ENCODE measurements at places on chromosomes 2 and 18.

- DNase-seq, result no peak
Observed at GRCh38 chr18:5250603-5251002, 44.9 kb downstream of the ZBTB14 start.

- DNase-seq, result no peak
Observed at GRCh38 chr2:47237375-47238334, 82.5 kb upstream of the STPG4 start.

DNA sequence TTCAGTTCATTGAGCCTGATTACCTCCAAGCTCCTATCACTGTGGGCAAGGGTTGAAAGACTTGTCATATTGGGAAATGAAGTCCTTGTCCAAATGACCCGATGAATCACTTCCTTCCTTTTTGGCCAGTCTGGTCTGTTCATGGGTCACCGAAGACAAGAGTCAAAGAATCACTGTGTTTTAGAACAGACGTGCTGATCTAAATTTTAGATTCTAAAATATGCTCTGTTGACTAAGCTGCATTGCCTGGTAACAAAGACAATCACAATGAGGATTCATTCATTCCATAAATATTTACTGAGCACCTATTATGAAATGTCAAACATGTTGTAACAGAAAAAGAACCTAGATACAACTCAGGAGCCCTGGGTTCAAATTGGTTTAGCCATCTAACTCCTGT lies 99.4 kb upstream of the RND3 start:
- DNase-seq, result no peak

- no peak for DNase-seq
Observed at GRCh38 chr2:236912326-236913120, 173.2 kb upstream of the COPS8 start.

GRCh38 chr2:12110074-12110473 lies 363.6 kb downstream of the LPIN1 start:
- DNase-seq, result no peak

DNA sequence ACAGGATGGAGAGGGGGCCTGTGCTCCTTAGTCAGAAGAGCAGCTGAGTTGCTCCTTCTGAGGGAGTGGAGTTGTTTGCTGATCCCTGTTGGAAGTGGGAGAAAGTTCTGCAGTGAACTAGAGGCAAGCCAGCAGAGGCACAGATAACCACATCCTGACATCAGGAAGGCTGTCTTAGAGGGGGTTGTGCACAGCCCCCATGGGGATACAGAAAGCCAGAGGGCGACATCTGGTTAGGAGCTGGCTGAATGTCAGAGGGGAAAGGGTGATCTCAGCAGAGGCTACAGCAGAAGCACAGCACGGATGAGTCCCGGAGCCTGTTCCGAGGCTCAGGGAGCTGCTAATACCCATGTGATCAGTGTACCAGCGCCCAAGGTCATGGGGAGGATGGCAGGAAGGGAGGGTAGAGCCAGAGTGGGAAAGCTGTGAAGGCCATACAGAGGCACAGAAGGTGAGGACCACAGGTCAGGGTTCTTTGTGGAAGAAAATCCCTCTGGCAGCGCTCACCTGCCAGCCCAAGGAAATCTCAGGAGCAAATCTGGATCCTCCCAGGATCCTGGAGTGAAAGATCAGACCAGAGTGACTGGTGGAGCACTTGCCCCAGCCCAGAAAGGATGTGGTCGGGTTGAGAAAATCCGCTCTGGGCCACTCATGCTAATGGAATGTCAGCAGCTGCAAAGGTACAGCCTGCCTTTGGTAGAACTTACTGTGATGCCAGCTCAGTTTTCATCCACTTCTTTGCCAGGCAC lies 111.8 kb downstream of the STPG4 start:
- no peak for DNase-seq

DNA sequence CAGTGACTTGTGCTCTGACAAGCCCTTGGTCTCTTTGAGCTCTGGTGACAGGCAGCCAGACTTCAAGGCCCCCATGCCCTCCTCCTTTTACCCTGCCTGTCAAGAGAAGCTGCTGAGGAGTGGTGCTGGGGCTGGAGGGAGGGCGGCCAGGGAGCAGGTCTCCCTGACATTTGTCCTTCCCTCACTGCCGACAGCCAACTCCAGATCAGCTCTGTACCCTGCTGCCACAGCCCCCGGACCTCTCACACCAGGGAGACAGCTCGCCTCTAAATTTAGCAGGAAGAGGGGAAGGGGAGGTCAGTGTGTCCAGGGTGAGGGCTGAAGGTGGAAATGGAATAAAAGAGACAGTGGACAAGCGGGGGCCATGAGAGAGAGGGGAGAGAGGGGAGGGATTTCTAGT lies 155.8 kb downstream of the TDRD15 start:
- DNase-seq, result no peak

GRCh38 chr18:8696749-8697211 lies 8.6 kb upstream of the MTCL1 start:
- DNase-seq, result peak; percentile 59

DNA sequence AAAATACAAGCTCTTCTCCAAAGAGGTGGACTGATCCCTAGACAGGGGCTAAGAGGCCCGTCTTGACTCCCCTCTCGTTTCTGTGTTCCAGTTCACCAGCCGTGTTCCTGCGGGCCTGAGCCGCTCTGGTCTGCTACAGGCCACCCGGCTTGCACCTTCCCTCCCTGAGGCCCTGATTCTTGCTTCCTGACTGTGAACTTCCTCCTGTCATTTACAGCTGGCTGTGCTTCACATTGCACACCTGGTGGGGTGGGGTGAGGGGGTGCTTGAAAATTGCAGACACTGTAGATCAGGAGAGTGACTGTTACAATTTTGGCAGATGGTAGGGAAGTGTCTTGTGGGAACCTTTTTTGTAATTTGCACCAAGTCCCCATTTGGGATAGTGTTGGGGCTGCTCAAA lies 64.4 kb downstream of the TSN start:
- no peak for DNase-seq

- no peak for DNase-seq
Observed at GRCh38 chr18:48409591-48410094, 460 bp upstream of the ZBTB7C start.

GRCh38 chr2:28601616-28602015 lies 105.8 kb downstream of the PLB1 start:
- DNase-seq, result no peak

DNA sequence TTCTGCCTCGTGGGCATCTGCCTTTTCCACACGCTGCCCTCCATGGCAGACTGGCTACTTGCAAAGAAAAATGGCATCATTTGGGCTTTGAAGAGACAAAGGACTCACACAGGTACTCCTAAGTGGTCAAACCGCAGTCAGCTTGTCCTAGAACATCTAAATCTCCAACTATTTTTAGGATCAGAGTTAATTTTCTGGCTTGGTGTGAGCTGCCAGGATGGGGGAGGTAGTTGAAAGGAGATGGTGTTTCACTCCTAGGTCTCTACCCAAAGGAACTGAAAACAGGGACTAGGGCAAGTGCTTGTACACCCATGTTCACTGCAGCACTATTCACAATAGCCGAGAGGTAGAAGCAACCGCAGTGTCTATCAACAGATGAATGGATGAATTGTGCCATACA lies 107.9 kb upstream of the ATL2 start:
- no peak for DNase-seq

DNA sequence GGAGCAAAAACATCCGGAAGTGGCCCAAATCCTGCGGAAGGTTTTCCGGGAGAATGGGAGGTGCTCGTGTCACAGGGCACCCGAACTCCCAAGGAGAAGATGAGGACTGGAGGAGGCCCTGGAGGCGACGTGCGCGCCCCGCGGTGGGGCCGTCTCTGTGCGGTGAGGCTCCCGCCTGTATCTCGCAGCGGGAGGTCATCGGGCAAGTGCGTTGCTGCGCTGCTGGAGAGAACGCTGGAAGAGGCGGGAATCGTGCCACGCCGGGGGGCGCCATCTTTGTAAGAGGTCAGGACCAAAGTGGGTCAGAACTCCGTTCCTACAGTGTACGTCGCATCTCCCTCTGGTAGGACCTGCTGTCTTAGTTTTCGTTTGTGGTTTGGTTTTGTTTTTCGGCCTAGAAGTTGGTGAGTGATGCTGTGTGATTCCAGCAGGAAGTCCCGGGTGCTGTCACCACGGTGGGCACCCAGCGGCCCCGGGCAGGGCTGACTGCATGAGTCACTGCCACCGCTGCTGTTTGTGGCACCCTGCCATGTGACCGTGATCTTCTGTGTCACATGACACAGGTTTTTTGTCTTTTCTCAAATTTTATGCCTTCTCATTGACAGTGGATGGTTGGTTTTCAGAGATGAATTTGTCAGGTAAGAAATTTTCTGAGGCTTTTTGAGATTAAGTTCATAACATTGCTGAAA lies 21.5 kb upstream of the ATP9B start:
- no peak for DNase-seq

GRCh38 chr2:112692495-112692911 lies 28.3 kb upstream of the NT5DC4 start:
- DNase-seq, result peak; percentile 59

DNA sequence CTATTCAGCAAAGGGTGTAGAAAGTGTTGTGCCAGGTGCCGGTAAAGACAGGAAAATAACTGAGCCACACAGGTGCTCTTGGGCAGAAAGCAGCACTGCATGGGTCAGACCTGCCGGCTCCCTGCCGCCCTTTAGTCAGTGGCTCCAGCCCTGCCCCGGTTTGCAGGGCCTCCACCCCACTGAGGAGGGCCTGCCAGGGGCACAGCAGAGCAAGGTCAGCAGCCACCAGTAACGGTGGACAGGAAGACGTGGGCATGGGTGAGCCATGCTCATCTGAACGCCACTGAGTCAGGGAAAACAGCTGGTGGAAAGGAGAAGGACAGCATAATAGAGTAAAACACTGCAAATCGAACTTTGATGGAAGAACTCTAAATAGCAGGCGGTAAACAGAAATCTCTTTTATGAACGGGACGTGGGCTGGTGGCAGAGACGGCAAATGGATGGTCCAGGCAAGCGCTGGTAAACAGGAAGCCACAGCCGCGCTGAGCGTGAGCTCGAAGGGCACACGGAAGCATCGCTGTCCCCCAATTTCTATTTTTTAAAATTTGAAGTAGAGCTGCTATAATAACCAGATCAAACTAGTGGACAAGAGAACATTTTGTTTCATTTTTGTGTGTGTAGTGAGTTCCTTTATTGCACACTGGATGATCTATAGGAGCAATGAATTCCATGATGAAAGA lies 141.8 kb upstream of the ALKAL2 start:
- DNase-seq, result no peak

DNA sequence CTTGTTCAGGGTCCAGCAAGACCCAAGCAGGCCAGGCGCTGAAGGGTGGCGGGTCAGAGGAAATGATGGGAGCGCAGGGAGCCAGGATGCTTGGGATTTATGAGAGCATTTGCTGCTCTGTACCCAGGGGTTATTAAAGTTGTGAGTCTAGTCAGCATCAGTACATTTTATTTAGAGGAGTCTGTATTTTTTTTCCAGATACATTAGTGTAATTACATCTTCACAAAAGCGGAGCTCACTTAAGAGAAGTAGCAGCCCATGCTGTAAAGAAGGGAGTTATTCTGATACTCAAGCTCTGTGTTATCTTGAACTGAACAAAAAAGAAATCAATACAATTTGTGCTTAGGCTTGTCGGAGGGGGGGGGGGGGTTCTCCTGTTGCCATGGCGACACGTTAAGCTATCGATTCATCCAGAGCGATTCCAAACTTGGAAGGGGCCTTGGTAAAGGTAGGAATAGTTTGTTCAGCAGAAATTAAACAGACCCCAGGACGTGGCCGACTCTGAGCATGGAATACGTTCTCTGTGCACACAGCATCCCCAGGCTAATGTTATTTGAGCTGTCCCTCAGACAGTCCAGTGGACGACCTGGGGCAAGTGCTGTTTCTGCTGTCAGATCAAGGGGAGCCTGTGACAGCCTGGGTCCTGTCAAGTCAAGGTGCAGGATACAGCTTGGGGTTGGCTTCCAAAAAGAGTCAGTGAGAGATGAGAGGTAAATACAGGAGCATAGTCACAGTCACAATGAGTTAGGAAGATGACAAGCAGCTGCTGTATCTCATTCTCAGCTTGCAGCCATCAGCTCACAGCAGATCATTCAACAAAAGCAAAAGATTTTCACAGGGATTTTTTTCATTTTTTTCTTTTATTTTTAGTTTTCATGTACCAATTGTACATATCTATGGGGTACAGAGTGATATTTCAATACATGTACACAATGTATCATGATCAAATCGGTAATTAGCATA lies 387.6 kb downstream of the DCDC2C start:
- no peak for DNase-seq

DNA sequence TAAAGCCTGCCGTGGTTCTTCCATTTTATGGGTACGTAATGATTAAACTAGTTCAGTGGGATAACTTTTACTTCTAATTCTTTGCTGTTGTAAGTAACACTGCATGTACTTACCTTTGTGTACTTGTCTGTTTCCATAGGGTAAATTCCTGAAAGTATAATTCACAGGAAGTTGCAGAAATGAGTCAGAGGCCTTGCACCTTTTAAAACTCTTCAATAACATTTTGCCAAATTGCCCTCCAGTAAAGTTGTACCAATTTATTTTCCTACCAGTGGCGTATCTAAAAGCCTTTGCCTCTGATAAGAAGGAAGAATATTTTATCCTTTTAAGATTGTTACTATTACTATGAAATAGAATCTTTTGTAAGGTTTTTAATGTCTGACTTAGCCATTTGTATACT lies 65.1 kb downstream of the CAB39 start:
- no peak for DNase-seq

- DNase-seq, result no peak
Observed at GRCh38 chr2:174176898-174177297, 71.4 kb downstream of the OLA1 start.

GRCh38 chr2:11541693-11542274 lies 7.9 kb downstream of the GREB1 start:
- DNase-seq, result no peak

- DNase-seq, result no peak
Observed at GRCh38 chr2:121611730-121612705, 37.2 kb downstream of the CLASP1 start.

- DNase-seq, result no peak
Observed at GRCh38 chr18:30862900-30863299, 179.6 kb downstream of the DSC3 start.

DNA sequence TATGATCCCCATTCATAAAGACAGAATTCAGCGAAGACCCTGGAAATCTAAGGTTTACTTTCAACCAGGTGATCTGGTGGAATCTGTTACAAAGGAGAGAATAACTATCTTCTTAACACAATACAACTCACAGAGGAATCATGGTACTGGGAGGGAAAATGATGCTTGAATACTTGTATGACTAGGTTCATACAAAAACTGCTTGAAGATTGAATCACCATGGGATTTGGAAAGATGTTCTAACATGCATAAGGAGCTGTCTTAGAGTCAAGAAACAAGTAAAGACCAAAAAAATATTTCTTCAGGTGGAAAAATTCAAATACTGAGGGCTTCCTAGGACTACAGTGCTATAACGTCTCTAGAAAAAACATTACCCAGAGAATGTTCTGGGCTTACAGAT lies 32.2 kb downstream of the COL5A2 start:
- no peak for DNase-seq

- no peak for DNase-seq
Observed at GRCh38 chr2:205835923-205836322, 153.6 kb downstream of the NRP2 start.

- no peak for DNase-seq
Observed at GRCh38 chr2:85791704-85792565, 38.1 kb downstream of the ATOH8 start.

DNA sequence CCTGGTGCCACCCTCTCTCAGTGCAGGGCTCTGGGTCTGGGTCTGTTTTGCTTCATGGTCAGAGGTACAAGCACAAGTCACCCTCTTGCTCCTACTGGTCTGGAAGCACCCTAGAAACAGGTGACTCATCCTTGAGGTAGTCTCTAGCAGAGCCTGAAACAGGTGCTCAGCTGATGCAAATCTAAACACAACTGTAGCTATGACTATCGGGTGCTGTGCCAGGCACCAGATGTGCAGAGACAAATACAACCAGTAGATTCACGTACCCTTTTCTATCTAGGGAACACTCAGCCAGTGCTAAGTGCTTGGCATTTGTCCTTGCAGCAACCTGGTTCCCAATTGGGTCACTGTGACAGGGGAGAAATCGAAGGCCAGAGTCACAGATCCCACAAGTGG lies 140.9 kb upstream of the MYCN start:
- no peak for DNase-seq

Measured in GM12891 (cell line).